ENCODE measurements at places on chromosomes 12 and 14. TPM values are rescaled to one million over a fixed set of nuclear protein-coding genes. Genes with fewer than 3 reads are reported as not detected.
A peak's percentile ranks its signal among the peaks of the same experiment; 100 is the strongest.

DNA sequence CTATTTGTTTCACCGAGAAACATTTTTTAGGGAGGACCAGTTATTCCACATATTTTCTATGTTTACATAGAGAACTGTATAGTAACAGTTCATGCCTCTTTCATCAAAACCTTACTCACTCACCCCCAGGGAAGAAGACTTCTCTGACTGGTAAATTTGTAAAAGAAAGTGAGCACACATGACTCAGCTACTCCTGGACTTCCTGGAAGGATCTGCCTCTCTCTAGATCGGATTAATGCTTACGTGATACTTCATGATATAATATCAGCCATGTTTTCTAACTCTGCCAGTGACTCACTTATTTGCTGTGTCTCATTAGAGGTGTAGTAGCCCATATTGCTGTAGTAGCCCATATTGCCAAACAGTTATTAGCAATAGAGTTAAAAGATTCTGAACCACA, 494.3 kb upstream of the ATXN7L3B start:
- peak; percentile 71 for DNase-seq

CCDC197 gene
- not detected for total RNA-seq

KRT6A gene
- total RNA-seq = not detected

- DNase-seq = no peak
Observed at GRCh38 chr14:44168566-44168965, 338.5 kb downstream of the FSCB start.

DNA sequence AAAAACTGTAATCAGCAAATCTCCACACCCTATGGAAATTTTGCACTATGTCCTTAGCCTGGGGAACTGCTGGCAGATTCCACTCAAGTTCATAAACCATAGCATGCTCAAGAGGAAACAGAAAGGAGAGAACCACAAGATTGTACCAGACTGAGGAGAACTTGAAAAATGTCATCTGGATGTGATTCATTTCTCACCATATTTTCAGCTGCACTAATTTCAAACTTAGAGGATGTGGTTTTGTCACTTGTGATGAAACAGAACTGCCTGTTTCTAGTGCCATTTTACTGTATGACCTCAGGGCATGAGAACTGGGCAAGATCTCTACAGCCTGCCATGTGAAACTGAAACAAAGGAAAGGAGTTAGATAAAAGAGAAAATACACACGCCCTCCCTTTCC, 1493.1 kb upstream of the FLRT2 start:
- peak; percentile 4 for DNase-seq

CLEC4D gene
- total RNA-seq = not detected

DNA sequence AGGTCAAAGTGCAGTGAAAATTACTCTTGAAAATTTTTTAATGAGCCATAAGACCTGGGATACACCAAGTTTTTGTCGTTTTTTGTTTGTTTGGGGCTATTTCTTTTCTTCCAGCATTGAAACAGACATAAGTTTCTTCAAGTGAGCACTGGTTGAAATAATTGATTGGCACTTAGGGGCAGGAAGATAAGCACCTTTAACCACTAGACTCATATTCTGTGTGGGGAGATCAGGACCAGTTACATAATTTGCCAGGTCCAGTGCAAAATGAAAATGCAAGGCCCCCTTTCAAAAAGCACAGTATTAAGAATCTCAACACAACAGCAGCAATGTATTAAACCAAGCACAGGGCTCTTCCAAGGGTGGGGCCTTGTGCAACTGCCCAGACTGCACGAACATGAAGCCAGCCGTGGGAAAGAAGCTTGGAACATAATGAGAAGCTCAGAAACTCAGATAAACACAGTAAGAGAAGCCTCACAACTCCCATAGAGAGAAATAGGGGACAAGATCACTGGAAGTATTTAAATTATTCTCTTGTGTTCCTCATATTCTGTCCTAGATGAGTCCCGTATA, 3.2 kb upstream of the TCP11L2 start:
- DNase-seq = no peak

DNA sequence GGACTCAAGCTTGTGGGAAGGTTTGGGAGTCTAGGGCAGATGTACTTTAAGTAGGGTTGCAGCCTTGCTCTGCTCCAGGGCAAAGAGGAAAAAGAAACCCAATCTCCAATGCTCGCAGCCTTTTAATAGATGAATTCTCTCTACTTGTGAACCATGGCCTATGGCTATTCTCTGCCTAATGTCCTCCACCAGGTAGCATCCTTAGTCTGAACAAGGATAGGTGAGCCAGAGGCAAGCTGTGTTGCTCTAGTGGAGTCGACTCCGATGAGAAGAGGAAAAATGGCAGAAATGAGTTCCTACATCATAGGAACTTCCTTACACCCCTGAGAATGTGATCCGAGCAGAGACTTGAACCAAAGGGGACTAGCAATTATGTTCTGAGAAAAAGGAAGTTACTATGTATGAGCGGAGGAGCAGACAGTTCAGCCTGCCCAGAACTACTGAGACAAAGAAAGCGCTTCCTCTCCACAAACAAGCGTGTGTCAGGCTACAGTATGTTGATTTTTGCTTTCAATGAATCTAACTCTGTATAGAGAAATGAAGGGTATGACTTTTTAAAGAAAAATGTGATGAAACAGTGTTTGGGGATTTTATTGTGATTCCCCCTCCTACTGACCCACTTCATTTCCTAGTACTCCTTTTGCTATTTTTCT, 153.6 kb upstream of the ARID2 start:
- DNase-seq = no peak

GLIPR1L2 gene
- 0.17 TPM for total RNA-seq

GRCh38 chr14:88729159-88729558, 63.6 kb downstream of the EML5 start:
- DNase-seq = no peak

RD3L gene
- total RNA-seq = not detected

- no peak for DNase-seq
Observed at GRCh38 chr12:62098132-62098531, 162.1 kb upstream of the USP15 start.

- DNase-seq = no peak
Observed at GRCh38 chr14:36275741-36276140, 44.7 kb downstream of the MBIP start.

PTCSC3 gene
- not detected for total RNA-seq

DIO2 gene
- total RNA-seq = 1.5 TPM

GRCh38 chr14:21494902-21495762, 16.0 kb downstream of the METTL3 start:
- no peak for DNase-seq

GRCh38 chr12:44574586-44574985, 301.5 kb downstream of the NELL2 start:
- no peak for DNase-seq

MSRB3 gene
- total RNA-seq = 16.2 TPM

GRCh38 chr14:49447540-49448107, 138.6 kb downstream of the RPS29 start:
- no peak for DNase-seq

DNA sequence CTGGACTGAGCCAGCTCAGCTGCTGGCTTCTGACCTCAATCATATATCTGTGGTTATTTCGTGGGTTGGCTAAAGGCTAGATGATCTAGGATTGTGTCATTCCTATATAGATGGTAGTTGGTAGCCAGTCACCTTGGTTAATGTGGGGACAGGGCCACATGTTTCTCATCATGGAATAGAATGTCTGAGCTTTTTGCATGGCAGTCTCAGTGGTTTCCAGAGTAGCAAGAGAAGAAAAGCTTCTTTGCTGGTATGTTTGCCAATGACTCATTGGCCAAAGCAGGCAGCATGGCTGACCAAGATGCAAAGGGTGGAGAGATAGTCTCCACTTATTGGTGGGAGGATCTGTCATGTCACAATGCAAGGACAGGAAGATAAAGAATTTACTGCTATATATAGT, 746.4 kb upstream of the FLRT2 start:
- DNase-seq = no peak

- DNase-seq = no peak
Observed at GRCh38 chr14:37036669-37037341, 135.6 kb downstream of the SLC25A21 start.

DNA sequence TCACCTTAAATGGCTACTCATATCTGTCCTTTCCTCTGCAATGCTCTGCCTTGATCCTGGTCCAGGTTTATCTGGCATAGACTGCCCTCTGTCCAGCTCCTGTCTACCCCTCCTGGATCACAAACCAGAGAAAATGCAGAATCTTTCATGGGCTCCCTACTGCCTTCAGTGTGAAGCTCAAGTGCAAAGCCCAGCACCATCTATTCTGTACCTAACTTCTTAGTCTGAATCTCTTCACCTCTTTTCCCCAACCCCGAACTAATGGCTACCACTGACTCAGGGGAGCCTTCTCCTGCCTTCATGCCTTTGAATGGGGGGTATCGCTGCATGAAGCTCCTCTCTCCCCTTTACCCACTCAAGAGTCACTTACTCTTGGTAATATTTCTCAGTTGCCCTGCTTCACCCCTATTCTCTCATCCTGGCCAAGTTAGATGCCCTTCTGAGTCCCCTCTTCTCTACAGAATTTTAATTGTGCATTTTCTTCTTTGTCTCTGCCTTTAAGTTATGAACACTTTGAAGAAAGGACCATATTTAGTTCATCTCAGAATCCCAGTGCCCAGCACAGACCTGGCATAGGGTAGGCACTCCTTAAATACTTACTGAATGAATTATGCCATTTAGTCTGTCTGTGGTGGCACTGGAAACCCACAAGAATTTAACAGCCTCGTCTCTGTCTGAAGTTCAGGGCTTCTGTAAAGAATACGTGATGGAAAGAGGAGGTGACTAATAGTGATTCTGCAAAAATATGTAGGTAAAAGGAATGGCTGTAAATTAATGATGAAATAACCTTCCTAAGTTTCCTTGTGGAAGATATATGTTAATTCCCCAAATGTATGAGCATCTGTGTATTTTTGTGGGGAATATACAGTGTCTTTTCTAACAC, 191.3 kb upstream of the AMIGO2 start:
- DNase-seq = peak; percentile 90

Measured in NCI-H460 (cell line).